ENCODE measurements at places on chromosomes 3 and 15.

DNA sequence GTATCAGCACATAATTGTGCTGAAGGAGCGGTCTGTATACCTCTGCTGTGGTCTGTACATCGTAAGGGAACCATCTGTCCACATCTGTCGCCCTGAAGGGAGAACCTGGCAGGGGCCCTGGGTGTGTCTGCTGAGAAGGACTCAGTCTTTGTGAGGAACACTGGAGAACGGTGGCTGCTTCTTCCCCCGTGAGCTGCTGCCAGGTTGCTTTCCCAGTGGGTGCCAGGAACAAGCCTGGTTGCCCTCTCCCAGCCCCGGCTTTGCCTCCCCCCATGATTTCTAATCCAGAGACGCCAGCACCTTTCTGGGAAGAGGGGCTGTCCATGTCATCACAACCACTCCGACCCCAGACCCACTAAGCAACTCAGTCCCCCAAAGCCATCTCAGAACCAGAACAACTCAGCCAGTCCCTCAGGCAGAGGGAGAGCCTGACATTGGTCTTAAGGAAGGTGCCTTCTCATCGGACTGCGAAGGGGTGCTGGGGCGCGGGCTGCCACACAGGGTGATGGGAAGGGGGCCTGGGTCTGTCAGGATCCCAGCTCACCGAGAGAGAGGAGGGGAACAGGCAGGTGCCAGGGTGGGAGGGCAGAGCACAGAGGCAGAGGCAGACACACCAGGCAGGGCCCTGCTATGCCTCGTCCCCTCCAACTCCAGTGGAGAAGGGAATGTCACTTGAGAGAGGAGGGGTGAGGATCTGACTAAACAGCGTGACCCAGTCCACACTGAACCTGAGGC is 8.5 kb downstream of the TNK2 start:
- DNase-seq = no peak

DNA sequence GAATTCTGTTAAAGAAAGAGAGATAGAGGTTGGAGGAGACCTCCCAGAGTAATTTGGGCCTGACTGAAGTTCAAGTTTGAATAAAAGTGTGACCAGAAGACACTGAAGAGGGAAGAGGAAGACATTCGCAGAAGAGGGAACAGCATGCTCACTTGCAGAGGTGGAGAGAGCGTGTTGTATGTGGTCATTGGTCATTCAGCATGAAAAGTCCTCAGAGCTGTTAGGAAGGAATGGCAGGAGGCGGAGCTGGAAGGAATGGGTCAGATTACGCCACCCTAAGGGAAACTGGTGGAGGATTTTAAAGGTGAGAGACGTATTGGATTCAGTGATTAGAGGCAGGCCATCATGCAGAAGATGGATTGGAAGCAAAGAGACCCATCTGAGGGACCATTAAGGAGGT is 41.6 kb downstream of the IQCH start:
- peak; percentile 6 for DNase-seq

DNA sequence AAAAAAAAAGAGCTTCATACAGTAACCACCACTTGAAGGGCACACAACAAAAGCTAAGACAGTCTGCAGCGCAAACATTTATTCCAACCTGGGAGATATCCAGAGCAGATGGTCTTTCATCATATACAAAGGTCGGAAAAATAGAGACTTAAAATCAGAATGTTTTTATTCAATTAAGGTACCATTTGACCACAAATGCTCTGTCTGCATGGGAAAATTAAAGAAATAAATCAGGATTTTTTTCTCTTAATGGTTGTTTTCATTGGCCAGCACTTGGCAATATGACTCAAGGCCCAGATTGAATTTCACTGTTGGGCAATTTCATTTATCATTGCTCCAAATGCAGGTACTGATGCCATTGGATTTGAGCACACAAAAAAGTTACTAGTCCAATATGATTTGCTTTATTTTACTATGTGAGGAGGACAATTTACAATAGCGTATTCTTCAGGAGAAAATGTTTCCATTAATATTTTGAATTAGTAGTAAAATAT is 145.9 kb upstream of the AGTR1 start:
- DNase-seq = peak; percentile 52

DNA sequence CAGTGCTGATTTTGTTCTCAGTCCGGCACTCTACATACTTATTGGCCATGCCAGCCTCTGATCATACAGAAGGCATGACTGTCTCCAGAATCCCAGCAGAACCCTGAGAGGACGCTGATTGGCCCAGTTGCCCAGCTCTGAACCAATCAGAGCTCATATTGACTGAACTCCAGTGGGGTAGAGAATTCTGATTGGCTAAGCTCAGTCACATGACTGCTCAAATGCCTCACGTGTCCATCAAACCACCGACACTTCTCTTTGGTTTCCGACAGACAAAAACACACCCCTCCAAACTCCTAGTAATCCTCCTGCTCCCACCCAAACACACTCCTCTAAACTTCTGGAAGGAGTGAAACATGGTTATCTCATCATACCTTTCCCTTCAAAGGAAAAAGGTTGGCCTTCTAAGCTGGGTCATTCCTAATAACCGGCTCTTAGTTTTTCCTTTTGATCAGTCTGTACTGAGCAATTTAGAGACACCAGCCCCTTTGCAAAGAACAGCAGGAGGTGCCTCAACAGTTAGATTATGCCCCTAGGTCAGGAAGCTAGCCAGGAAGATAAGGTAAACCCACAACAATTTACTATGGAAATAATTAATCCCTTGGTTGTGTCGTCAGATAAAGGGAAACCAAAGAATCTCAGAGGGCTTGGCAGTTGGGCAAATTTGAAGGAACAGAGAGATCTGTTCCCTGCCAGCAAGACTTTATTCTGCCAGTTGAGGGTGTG is 187.8 kb downstream of the TLE3 start:
- no peak for DNase-seq

GRCh38 chr3:94184781-94185180 is 121.9 kb downstream of the NSUN3 start:
- DNase-seq = peak; percentile 9

DNA sequence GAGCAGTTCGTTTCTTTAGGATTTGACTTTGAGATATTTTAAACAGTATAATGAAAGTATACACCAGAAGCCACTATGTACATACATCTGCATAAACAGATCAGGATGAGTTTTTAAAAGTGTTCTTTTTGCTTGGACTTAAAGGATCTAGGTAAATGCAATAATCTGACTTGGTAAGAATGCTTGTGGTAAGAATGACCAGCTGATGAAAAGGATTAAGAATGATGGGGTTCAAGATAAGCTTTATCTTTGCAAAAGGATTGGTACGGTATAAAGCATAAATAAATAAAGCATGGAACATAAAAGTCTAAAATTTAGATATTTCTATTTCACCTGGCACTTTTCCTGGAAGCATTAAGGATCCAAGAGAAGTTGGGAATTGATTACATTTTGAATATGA is 9.8 kb upstream of the MME start:
- peak; percentile 63 for DNase-seq

Measured in iris pigment epithelial cell (primary cell).